ENCODE measurements at places on chromosomes 2 and 18. TPM values are rescaled to one million over a fixed set of nuclear protein-coding genes. Genes with fewer than 3 reads are reported as not detected.

Gene POMC
- 1.2 TPM for total RNA-seq

Gene EPHA4
- 197 TPM for total RNA-seq

Gene MAP2
- total RNA-seq, result 931 TPM

Gene FKBP1B
- total RNA-seq, result 28.0 TPM

Gene ALKAL2
- not detected for total RNA-seq

Gene EFEMP1
- total RNA-seq, result 101 TPM

Gene ASB18
- total RNA-seq, result 1.2 TPM

Gene TRIM54
- 10.2 TPM for total RNA-seq

Gene ALPG
- total RNA-seq, result not detected

Gene ACKR3
- total RNA-seq, result 15.1 TPM

Gene FN1
- total RNA-seq, result 59.2 TPM

Gene CFAP53
- total RNA-seq, result 2.6 TPM

Gene RAB27B
- total RNA-seq, result 39.2 TPM

Gene DSG1
- total RNA-seq, result 0.21 TPM

Gene RAPGEF4
- 183 TPM for total RNA-seq

Gene REEP1
- 65.2 TPM for total RNA-seq

Gene IRS1
- total RNA-seq, result 10.3 TPM

Gene CPLX4
- not detected for total RNA-seq

Gene DRC1
- total RNA-seq, result 3.3 TPM

Gene ABCB11
- 0.35 TPM for total RNA-seq

Gene LRRC30
- total RNA-seq, result not detected

Gene SP140
- 6.9 TPM for total RNA-seq

Gene TLX2
- total RNA-seq, result 2.1 TPM

Gene CCL20
- total RNA-seq, result not detected

Gene SERPINB10
- total RNA-seq, result not detected

Gene CNGA3
- total RNA-seq, result 2.7 TPM

Gene TUBB8B
- total RNA-seq, result not detected
